ENCODE measurements at places on chromosomes 7 and 10.

DNA sequence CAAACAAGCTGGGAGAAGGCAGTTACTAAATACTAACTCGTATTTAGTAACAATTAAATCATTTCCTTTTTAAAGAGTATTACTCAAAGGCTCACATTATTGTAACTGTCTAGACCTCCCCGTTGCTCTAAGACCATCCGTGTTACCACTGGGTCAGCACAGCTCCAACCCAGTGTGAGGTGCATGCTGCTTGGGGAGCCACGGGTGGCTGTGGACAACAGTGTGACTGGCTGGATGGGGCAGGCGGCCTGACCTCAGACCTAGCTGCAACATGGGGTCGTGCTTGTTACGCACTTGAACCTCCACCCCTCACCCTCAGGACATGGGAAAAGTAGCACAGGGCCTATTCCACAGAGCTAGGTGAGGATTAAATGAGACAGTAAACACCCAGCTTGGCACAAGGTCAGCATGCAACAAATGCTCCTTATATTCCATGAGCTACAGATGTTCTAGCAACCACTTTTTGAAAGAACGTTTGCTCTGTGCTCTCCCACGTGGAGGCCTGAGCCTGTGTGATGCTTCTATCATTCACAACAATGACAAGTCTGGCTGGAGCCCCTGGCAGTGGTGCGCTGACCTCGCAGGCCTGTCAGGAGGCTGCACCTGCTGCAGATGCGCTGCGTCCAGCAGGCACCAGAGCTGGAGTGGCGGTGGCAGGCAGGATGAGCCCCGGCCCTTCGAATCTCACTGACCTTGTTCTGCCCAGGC is 135.7 kb downstream of the PKD1L1 start:
- no peak overlapping the region for H3K4me3 ChIP-seq
- DNase-seq: no peak
- peaks cover 3% of the 10 kb centered on the region for H3K36me3 ChIP-seq
- no peaks in the 10 kb centered on the region for H3K4me1 ChIP-seq

DNA sequence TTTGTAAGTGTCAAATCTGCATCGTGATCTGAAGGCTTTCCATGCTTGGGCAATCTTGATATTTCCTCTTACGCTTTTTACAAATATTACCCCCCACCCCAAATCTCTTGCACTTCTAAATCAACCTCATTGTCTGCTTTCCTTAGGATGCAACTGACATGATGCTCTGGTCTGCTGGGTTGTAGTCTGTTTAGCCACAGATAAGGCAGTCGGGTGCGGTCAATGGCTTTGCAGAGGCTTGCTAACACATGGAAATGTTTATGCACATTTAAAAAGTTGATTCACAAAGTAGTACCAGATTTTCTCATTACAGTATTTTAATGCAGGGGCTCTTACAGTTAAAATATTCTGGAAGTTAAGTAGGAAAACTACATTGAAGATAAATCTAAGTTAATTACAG is 172.5 kb downstream of the BAMBI start:
- H3K36me3 ChIP-seq: no peaks in the 10 kb centered on the region
- H3K27ac ChIP-seq: no peak overlapping the region
- H3K27me3 ChIP-seq: peaks cover 35% of the 10 kb centered on the region
- no peak for DNase-seq

DNA sequence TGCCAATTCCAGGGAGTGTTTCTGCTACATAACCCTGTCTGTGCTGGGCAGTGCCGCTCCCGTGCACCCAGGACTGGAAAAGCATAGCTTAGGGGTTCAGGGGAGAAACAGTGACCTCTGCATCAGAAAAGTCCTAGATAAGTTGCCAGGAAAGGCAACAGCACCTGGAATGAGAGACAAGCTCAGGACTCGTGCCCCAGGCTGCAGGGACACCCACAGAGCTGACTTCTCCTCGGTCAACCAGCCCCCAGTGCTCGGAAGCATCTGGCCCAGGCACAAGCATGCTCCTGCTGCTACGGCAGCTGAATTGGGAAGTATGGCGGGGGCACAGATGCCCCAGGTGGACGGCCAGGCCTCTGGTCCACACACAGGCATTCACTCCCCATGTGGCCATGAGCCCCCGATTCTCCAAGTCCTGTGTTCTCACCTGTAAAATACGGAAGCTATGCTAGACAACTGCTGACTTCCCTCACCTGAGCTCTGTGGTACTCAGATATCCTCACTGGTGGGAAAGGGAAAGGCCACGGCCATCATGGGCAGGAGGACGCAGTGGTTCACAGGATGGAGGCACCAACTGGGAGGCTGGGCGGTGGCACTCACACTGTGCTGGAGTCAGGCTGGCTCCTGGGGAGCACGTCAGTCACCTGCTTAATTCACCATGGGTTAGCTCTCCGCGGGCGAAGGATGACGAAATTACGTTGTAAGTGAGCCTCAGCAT is 220.5 kb downstream of the PTPRN2 start:
- H3K4me1 ChIP-seq: no peaks in the 10 kb centered on the region
- no peaks in the 10 kb centered on the region for H3K27me3 ChIP-seq
- no peak for DNase-seq
- H3K4me3 ChIP-seq: no peak overlapping the region
- no peak overlapping the region for H3K27ac ChIP-seq

DNA sequence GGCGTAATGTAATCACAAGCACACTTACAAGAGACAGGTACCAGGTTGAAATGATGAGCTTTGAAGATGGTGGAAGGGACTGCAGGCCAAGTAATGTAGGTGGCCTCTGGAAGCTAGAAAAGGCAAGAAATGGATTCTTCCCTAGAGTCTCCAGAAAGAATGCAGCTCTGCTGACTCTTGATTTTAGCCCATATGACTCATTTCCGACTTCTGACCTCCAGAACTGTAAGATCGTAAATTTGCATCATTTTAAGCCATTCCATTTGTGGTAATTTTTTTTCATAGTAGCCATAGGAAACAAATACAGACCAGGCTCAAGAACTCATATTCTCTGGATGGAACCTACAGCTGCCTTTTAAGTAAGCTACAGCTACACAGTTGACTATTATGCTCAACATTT is 315.5 kb downstream of the MAGI2 start:
- no peaks in the 10 kb centered on the region for H3K36me3 ChIP-seq
- H3K27me3 ChIP-seq: no peaks in the 10 kb centered on the region
- H3K4me3 ChIP-seq: no peak overlapping the region
- no peaks in the 10 kb centered on the region for H3K4me1 ChIP-seq
- H3K27ac ChIP-seq: no peak overlapping the region
- no peak for DNase-seq

DNA sequence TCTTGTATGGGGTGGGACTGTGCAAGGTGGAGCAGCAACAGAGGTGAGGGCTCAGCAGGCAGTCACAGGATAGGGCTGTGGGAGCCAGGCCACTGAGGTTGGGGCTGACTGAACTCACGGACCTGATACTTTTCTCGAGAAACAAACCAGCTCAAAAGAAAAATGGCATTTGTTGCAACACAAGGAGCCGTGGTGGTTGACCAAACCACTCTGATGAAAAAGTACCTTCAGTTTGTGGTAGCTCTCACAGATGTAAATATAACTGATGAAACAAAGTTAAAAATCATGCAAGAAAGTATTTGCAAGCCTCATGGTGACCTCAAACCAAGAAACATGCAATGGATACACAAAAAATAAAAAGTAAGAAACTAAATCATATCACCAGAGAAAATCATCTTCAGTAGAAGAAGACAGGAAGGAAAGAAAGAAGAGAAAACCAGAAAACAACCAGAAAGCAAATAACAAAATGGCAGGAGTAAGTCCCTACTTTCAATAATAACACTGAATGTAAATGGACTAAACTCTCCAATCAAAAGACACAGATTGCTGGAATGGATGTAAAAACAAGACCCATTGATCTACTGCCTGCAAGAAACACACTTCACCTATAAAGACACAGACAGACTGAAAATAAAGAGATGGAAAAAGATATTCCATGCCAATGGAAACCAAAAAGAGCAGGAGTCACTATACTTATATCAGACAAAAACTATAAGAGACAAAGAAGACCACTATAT is 48.9 kb upstream of the DUSP5 start:
- no peak overlapping the region for H3K27ac ChIP-seq
- DNase-seq: no peak
- H3K27me3 ChIP-seq: no peaks in the 10 kb centered on the region
- no peak overlapping the region for H3K4me3 ChIP-seq
- H3K4me1 ChIP-seq: no peaks in the 10 kb centered on the region
